Endothelial cell (in vitro differentiated cells): ENCODE measurements at places on chromosomes 4 and X. TPM values are rescaled to one million over a fixed set of nuclear protein-coding genes. Genes with fewer than 3 reads are reported as not detected.

DNA sequence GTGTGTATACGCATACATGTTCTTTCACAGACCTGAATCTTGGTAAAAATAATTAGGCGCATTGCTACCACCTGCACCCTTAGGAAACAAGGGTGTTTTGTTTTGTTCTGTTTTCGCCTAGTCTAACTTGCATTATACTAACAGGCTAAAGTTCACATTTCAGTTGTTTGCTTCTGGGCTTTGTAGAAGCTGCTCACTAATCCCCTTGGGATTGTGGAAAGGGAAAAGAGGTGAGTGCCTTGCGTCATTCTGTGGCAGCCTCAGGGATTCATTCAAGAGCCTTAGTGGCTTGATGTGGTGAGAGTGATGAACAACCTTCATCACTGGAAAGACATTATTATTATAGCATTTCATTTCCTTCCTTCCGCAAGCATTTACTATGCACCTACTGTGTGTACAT, 331.1 kb downstream of the ADGRL3 start:
- no peak for DNase-seq

DNA sequence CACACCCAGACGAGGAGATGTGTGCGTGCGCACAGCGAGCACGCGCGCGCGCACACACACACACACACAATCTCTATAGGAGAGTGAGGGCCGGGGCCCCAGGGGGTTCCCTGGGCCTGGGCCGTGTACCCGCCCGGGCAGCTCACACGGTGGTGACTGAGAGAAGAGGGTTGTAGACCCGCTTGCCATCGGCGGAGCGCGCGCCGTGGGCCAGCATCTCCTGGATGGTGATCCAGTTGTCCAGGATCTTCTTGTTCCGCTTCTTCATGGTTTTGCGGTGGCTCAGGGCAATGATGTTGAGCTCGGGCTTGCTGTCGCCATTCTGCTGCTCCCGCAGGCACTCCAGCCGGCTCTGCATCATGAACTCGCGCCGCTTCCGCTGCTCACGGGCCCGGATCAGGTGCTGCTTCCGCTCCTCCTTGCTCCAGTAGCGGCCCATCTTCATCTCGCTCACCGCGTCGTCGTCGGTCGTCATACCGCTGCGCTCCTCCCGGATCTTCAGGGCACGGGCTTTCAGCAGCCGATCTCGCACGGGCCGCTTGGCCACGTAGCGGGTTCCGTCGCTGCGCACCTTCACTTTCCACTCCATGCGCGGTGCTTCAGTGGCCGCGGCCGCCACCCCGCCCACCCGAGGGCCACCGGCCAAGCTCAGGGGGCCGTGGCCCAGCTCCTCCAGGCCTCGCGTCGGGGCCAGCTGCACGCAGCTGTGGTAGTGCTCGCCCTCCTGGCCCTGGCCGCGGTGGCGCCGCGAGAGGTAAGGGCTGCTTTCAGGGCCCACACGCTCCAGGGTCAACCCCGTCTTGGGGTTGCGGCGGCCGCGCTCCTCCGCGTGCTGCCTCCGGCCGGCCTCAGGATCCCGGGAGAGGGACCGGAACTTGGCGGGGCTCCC, 9.0 kb downstream of the SSR4 start:
- DNase-seq = no peak

DNA sequence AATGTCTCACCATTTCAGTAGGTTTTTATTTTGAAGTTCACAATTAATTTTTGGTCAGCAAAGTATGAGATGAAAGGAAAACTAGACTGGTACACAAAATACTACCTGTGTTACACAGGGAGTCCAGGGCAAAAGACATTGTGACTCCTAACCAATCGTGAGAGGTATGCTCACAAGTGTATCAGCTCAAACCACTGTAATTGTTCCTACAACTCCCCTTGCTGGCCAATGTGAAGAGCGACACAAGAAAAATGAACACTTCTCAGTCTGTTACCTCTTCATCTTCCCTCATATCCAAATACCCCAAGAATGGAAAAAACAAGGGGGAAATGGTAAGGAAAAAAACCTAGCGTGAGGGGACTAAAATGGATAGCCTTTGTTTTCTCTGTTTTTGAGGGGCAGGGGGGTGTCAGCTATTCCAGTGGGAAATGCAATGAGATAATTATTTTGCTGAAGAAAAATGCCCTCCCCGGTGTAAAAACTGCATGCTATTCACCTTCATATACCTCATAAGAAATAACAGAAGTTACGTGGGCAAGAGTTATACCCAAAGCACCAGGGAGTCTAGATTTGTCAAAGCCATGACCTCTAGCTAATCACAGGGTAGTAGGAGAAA, 30.6 kb upstream of the NSUN7 start:
- no peak for DNase-seq

DNA sequence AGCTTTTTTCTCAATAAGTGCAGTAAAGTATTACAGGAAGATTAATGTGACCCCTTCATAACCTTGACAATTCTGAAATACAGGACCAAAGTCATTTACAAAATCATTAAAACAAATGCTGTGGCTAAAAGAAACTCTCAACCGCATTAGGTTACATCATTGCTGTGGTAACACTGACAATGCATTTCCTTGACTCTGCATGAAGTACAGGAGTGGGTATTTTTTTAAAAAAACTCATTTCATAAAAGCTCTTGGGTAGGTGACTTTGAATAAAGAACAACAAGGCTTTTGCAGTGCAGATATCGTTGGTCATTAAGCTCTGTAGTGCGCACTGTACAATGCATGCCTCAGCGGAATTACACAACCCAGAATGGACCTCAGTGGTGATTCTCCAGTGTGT, 23.4 kb upstream of the XK start:
- DNase-seq = no peak

DNA sequence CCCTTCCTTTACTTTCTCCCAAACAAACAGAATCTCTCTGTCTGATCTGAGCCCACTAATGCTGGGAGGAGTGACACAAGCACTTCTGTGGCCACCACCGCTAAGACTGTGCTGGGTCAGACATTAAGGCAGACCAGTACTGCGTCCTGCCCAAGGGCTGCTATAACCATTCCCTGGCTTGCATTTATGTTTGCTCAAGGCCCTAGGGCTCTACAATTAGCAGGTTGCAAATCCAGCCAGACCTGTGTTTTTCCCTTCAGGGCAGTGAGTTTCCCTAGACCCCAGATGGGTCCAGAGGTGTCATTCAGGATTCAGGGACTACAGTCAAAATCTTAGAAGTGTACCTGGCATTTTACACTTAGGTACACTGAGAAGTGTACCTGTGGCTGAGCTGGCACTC, 89.7 kb downstream of the SPANXN4 start:
- DNase-seq = no peak

Gene FOXR2
- not detected for total RNA-seq

- DNase-seq = no peak
Observed at GRCh38 chr4:139085141-139085540, 69.6 kb downstream of the NOCT start.

DNA sequence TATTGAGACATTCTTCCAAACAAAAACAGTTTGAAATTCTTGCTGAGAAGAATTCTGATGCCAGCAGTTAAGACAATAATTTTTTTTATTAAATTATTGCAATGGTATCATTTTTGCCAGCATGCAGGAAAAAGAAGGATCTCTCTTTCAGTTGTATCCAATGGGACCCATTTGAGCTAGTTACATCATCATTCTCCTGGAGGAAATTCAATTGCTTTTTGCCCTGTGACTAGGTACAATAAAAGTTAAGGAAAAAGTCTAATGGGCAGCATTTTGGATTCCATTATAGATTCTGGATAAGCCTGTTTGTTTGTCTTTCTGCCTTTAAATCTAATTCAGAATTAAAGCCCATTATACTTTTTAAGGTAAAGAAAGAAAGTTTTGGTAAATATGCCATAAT, 10.5 kb upstream of the FRYL start:
- DNase-seq = no peak
